GM10248 (cell line): ENCODE measurements at places on chromosomes 12 and 14.

- no peak for DNase-seq
Observed at GRCh38 chr12:125387206-125387605, 322.0 kb downstream of the AACS start.

- no peak for DNase-seq
Observed at GRCh38 chr12:57609101-57609780, 2.0 kb upstream of the ARHGEF25 start.

GRCh38 chr12:26026713-26027112 lies 68.2 kb downstream of the RASSF8 start:
- no peak for DNase-seq

DNA sequence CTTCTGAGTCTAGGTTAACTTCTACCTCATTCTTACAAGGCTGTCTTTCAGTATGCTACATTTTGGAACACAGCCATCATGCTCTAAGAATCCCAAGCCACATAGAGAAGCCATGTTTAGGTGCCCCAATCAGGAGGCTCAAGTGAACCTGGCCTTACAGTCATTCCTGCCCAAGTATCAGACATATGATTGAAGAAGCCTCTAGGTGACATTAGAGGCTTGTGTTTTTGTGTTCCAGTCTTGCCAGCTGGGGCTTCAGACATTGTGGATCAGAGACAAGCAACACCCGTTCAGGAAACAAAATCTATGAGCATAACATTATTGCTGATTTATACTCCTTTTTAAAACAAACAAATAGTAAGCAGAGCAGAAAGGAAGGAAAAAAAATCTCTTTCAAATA lies 8.1 kb upstream of the SLC16A7 start:
- no peak for DNase-seq

DNA sequence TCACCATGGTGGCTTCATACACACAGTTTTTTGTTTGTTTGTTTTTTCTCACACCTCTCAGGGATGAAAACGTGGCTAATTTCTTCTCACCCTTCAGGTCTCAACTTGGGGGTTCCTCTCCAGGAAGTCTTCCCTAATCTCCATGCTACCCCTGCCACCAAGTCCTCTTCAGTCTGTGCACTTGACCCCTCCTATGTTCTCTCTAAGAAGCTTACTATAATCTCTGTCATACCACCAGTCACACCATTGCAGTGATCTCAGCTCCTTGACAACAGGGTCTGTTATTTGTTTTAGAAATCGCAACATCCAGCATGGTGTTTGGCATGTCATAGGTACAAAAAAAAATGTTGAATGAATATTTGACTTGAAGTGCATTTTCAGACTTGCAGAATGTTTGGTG lies 83.4 kb downstream of the PRORP start:
- no peak for DNase-seq

DNA sequence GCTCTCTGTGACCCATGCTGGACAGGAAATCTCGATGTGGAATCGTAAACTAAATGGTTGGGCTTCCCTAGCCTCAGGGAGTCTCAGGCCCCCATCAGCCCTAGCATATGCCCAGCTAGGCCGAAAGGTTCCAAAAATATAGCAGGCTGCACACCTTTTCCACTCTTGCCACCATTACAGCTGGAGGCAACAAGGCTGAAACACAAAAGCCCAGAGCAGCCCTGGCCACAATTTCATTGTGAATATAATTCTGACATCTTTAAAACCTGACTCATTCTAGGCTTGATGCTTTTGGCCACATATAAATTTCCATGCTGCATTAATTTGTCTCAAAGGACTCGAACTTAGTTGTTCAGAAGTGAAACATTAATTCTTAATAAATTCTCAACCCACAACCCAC lies 382.2 kb downstream of the GRIN2B start:
- no peak for DNase-seq

DNA sequence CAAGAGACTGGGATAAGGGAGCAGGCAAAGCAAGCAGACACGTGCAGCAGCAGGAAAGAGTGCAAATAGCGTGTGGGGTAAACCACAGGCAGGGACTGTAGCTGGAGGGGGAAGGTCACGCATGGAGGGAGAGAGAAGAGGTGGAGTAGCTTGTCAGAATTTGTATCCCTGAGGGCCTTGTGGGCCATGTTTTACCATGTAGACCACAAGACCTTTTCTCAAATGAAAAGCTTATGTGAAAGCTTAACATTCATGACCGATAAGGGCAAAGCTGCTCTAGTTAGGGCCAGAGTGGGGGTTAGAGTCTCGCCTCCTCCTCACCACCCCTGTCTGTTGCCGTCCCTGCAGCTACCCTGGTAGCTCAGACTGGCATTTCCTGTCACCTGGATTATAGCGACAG lies 152.9 kb upstream of the E2F7 start:
- DNase-seq: no peak

- DNase-seq: no peak
Observed at GRCh38 chr12:131918311-131919050, 10.6 kb upstream of the PUS1 start.

- DNase-seq: no peak
Observed at GRCh38 chr14:75826599-75826998, 155.2 kb downstream of the TGFB3 start.
